ENCODE measurements at places on chromosomes 2 and 18.

GRCh38 chr2:46837704-46838103 is 77.9 kb downstream of the MCFD2 start:
- DNase-seq, result no peak

DNA sequence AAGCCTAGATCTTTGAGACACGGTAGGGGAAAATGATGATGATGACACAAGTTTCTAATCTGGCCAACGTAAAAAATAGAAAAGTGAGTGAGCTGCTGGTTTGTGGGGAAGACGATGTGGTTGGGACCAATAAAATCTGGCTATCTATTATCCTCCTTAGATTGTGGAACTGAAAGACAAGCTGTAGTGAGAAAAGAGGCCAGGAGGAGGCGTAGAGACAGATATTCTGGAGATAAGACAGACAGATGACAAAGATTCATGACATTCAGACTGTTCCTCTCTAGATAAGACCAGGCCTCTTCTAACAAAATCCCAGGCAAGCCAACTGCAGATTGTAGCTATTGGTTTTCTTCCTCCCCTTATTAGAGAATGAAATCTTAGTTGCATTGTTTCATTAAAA is 376.3 kb upstream of the UBE2E3 start:
- no peak for DNase-seq

DNA sequence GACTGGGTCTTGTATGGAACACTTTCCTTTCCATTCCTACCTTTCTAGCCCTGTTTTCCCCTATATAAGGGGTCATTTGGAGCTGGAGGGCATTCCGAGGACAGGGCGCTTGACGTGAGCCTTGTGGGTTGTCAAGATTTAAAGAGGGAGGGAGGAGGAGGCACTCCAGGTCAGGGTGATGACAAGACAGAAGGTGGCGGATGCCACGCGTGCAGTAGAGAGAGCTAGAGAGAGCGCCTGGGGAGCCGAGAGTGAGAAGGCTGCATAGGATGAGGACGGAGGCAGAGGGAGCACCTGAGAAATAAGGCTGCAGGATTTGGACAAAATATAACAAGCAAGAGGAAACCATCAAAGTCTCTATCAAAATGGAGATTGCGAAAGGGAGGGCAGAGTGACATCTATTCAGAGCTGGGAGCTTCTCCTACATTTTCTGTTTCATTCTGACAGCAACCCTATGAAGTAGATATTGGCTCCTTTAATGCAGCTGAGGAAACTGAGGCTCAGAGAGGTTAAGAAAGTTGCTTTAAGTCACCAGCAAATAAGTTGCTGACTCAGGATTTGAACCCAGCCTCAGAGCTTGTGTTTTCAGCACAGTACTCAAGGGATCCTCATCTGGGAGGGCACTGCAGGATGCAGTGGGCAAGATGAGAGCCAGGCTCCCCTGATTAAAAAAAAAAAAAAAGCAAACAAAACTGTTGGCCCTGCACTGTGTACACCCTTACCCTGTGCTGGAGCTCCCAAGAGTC is 124.2 kb downstream of the MRO start:
- no peak for DNase-seq

DNA sequence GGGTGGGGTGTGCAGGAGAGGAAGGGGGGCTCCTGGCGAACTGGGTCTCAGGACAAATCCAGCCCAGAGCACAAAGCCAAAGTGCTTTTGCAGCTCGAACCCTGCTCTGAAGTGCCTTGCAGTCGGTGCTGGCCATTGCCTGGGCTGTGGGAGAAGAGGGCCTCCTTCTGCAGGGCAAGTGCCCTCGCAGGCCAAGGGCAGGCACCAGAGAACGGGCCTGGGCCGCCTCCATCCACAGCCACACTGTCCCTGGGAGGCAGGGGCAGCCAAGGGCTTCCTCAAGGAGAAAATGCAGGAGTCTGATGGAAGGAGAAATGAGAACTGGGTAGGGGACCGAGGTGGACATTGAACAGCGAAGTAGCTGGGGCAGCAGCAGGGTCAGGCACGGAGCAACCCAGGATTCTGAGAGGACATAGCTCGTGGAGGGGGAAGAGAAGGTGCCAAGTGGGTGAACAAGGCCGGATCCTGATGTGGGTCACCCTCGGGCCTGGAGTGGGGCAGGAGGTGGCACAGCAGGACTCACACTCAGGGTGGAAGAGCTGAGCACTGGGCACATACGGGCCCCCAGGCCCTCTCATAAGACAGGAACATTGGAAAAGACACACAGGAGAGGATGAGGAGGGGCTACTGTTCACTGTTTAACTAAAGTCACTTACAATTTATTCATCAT is 312.8 kb upstream of the SALL3 start:
- DNase-seq, result no peak

- DNase-seq, result no peak
These were observed 119.9 kb upstream of the ST6GAL2 start for GRCh38 chr2:107005853-107006252.

DNA sequence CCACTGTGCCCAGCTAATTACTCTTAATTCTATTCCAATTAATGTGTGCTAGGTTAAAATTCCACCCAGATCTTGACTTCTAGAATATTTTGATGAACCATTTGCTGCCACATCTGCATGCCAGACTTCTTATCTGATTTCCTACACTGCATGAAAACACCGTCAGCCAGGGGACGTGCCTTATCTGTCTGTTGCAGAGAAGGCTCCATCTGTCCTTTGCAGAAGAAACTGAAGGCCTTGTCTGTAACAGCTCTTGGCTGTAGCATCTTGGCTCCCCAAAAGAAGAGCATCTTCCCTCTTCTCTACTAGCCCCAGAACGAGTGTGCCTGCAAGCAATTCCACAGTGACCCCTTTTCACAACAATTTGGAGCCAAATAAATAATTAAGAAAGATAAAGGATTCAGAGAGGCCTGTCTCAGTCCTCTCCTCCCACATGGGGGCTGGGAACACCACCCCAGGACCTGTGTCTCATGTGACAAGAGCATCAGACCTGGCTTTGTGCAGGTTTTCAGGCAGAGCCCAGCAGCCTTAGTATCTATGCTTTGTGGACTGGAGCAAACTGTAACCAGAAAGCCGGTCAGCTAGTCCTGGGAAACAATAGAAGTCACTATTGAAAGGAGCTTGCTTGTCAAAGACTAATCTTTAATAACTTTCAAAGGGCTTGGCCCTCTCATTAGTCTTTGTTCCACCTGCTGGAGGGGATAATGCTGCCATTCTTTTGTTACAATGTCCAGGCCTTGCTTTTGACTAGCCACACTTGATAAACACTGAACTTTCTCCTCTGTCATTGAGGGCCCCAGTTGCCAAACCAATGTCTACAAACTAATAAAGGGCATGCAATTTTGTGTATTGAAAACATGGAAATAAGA is 84.0 kb upstream of the NEUROD1 start:
- DNase-seq, result no peak
